ENCODE measurements at places on chromosomes 2 and 18.

DNA sequence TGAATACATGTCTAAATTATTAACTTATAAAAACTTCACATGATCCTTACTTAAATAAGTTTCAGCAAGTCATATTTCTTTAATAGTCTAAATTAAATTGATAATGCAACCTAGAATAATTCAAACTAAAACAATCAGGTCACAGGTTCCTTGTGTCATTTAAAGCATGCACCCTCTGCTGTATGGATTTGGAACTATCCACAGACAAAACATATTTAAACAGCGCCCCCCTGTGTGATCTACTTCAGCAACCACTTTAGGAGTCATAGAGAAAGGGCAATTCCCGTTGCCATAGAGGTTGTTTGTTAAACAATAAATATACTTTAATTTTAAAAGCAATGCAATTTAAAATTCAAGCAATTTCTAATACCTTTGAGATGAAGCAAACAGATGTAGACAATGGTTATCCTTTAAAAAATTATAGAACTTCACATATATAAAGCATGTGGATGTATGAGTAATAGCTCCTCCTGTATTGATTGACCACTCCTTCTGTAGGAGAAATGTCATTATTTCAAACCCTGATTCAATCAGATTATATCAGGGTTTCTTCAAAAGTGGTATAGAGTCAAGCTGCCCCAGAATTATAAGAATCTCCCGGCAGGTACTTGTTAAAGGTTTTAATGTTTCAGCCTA is 21.2 kb downstream of the GRB14 start:
- no peak for DNase-seq

GRCh38 chr2:15588329-15588919 is 3.2 kb upstream of the DDX1 start:
- no peak for DNase-seq

DNA sequence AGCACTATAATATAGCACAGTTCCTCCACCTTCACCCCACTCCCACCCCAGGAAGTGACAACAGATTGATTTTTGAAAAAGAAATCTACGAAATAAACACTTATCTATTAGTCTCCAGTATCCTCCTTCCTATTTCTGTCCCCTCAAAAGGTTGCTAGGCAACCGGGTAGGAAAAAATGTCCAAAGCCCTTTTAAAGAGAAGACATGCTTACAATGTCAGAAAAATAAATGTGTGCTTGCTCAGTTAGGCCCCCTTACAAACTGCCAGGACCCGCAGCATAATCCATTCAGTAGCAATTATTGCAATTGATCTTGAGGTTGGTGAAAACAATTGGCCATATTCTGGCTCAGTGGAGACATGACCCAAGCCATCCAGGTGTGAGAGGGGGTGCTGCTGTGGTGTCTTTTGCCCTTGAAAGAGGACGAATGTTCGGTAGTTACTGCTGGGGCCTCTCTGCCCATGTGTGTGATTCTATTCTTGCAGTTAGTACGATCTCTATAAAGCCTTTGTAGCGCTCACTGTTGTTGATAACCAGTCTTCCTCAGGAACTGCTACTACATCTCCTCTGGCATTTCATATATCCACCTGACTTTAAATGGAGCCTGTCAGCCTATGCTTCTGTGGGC is 144.3 kb downstream of the MYO3B start:
- DNase-seq = no peak

- no peak for DNase-seq
Measured at GRCh38 chr2:168158586-168158985, 88.8 kb downstream of the STK39 start.

DNA sequence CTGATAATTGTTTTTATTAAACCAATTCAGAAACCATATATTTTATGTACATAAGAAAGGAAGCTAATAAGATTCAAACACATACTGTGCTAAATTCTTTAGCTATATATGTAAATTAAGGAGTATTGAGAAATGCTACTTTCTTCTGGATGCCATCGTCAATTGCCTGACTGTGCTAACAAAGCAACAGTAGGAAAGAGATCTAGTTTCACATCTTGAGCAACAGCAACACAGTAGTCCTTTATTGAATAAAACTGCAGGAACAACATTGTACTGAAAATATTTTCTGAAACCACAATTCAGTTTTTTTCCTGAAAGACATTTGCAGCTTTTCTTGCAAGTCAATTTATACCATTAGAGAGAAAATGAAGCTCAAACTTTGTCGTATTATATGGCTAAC is 1404.9 kb upstream of the SLC39A10 start:
- no peak for DNase-seq

DNA sequence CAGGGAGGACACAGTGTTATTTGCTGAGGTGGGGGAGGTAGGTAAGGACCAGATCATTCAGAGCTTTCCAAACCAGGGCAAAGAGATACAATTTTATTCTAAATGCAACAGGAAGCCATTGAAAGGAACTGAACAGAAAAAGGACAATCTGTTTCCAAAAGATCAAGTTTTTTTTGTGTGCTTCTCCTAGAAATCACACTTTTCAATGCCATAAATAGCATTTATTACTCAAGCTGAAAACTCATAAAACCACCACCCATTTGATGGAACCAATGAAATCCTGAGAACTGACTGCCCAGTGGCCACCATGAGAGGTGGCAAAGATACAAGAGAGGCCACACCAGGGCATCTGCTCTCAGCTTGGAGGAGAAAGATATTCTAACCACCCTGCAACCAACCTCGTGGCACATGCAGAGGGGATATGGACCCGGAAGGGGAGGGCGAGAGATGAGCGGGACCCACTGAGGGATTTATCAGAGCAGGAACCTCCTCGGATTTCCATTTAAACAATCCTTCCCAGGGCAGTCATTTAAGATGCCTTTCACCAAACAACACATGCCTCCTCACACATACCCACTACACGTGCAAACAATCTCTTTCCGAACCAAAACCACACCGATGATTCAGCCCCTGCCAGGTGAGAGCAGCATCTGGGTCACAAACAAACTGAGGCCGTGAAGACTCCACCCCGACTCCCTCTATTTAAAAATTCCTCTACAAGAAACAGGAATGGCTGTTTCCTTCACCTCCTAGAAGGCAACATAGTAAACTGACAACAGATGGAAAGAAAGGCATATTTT is 8.8 kb downstream of the CYB5A start:
- DNase-seq = no peak

DNA sequence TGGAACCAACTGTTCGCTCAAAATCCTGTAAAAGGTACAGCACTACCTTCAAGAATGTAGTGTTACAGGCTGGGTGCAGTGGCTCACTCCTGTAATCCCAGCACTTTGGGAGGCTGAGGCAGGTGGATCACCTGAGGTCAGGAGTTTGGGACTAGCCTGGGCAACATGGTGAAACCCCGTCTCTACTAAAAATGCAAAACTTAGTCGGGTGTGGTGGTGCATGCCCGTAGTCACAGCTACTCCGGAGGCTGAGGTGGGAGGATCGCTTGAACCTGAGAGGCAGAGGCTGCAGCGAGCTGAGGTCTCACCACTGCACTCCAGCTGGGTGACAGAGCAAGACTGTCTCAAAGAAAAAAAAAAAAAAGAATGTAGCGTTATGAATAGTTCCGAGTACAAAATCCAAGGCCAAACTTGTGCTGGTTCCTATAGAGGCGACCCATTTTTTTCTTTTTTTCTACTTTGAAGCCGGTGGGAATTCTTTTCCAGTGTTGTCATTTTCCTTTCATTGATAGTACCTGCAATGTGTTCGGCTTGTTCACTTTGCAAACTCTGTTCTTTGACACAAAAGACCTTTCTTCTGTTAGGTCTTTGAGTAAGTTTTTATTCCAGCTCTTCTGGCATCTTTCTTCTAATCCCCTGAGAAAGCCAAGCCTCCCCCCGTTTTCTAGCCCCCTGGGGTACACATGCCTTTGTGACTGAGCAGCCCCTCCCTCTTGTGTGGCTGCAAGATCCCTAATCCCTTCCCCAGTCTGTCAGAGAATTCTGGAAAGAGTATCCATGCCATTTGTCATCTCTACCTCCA is 25.1 kb downstream of the INPP5D start:
- no peak for DNase-seq

DNA sequence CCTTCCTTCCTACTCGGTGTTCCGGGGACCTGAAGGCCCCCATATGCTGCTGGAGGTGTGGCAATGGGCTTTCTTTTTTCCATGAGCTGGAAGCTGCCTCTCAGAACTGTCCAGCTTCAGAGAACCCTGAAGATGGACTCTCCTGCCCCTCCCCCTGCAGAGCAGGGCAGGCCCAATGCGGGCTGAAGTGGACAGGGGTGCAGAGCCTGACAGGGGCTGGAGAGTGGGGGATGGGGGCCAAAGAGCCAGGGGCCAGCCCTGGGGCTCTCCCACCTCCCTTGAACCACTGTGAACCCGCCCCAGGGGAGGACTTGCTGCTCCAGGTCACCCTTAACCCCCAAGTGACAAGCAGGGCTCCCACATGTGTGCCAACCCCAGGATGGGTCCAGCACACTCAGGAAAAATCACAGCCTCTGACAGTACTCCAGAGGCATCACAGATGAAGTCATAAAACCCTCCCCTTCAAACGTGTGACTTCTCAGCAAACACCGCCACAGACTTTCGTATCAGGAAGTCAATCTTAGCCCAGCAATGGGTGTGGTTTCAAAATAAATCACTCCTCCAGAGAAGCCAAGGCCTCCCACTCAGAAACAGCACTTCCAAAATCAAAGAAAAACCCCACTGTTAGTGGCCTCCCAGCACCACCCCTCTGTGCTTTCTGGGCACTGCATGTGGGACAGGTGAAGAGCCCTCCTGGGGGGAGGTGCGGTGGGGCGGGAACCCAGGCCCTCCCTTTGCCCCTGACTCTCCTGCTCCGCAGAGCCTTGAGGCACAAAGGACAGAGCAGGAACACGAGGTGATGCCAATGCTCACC is 135.8 kb downstream of the HDAC4 start:
- peak; percentile 43 for DNase-seq

DNA sequence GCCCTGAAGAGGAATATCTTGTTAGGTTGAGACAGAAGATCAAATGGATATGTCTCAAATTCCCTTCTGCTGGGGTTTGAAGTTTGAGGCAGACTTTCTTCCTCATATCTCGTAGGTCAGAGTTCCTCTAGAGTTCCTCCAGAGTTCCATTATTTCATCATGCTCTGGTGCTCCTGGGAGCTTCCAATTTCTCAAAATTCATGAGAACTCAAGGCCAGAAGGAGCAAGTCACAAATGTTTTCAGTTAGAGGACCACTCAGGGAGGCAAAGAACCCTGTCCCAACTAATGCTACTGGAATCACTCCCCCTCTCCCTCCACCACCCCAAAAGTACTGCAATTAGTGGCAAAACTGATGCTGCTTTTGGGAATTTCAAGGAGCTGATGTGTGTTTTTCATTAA is 115.7 kb upstream of the RBMS1 start:
- no peak for DNase-seq

- DNase-seq = no peak
Measured at GRCh38 chr2:121398853-121399252, 113.9 kb upstream of the TFCP2L1 start.

GRCh38 chr2:239953418-239954061 is 71.6 kb downstream of the NDUFA10 start:
- DNase-seq = no peak

DNA sequence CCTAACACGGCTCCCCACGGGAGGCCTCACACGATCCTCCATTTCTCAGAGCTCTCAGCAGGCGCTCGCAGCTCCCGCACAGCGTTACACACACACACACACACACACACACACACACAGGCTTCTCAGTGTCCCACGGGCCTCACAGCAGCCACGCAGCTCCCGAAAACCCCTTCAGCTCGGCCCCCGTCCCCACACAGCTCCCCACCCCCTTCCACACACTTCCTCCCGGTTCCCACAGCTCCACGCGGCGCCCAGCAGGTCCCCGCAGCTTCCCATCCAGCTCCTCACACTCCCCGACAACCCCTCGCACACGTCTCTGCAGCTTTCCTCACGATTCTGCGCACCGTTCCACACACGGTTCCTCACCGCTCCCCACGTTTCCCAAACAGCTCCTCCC is 41.6 kb downstream of the KIF1A start:
- no peak for DNase-seq

DNA sequence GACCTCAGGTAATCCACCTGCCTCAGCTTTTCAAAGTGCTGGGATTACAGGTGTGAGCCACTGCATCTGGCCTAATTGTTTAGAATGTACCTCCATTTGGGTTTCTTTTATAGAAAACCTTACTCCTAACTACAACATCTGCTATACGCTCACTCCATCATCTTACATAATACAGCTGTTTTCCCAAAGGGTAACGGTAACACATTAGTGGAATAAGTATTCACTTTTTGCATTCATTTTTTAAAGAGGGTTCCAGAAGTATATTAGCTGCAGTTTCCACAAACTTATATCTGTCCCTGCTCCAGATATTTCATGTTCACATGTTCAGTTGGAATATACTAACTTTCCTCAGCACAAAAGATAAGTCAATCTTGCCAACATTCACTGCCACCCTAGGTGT is 640.1 kb upstream of the FSHR start:
- no peak for DNase-seq

DNA sequence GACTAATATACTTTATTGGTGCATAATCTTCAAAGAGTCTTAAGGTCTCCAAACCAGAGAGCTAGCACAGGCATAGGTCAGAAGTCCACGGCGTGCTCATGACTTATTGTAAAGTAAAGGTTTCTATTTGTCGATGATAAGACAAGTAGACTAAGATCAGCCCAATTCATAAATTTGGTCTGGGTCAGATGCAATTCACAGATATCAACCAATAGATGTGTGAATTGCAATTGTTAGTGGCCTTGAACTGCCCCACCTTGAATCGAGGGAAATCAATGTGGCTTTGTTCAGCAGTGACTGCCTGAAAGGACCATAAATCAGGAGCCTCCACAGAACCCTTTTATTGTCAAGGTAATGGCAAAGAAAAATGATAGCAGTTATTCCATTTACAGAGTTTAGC is 39.1 kb upstream of the CPS1 start:
- no peak for DNase-seq

DNA sequence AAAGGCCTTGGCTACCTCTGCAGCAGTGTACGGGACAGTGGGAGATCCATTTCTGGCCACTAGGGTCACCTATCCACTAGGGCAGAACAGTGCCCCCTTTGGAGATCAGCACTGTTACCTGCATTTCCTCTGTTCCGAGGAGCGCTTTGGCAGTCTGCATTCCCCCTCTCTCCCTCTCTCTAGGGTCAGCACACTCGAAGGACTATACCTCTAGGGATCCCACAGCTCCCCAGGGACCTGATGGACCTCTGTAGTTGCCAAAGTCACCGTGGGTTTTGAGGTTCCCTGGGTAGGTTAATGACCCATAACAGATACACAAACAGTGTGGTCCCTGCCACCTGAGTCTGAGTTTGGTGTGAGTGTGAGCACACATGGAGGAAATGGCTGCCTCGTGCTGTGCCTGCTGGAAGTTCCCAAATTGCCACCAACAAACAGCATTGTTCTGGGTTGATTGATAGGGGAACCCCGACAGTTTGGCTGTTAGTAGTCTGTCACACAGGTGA is 99.8 kb upstream of the VWC2L start:
- DNase-seq = no peak

GRCh38 chr18:12041561-12041960 is 52.1 kb upstream of the ANKRD62 start:
- no peak for DNase-seq

DNA sequence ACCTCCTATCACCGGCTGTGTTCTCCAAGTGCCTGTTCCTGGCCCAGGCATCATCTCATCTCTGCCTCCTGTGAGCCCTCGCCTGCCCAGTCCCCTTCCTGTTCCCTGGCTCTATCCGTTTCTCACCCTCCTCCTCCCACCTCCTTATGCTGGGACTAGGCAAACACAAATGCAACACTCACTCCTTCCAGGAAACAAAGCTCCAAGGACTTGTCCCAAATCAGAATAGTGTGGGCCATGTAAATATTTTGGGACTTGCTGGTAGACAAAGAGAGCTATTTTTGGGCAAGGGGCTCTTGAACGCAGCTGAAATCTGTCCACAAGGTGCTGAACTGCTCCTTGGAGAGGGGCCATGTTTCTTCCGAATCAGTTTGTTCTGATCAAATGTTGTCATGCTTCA is 25.3 kb downstream of the MBP start:
- no peak for DNase-seq

Data from T-helper 17 cell (primary cell).